ENCODE measurements at places on chromosomes 6 and 20. TPM values are rescaled to one million over a fixed set of nuclear protein-coding genes. Genes with fewer than 3 reads are reported as not detected.

GRCh38 chr6:33313105-33313708 lies 671 bp downstream of the TAPBP start:
- no peak for DNase-seq

PLAGL2 gene
- total RNA-seq = 7.6 TPM

DNA sequence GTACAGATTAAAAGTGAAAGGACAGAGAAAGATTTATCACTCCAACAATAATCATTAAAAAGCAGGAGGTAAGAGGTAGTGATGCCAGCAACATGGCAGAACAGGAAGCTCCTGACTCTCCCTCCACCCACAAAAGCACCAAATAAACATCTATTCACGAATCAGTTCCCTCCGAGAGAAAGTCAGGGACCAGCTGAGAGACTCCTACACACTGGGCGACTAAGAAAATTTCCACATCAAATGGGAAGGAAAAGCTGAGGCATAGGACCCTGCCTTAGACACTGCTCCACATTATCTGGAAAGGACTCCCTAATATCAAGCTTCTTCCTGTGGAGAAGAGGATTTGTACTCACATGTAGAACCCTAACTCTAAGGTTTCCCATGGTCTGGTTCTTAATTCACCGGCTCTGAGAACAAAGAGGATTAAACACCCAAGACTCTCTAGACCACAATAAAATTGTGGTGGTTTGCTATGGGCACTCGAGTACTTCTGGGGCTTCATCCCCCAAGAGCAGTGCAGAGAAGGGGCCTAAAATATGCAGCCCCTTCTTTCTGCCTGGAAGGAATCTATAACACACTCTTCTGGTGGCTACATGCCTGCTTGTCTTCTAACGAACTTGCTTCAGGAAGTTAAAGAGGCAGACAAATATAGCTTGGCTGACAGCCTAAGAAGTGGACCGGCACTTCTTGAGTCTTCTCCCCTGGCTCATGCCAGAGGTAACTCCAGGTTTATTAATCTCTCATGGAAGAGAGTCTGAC lies 29.4 kb upstream of the ASF1A start:
- DNase-seq = no peak

GRCh38 chr6:144268794-144269349 lies 16.3 kb upstream of the UTRN start:
- DNase-seq = no peak

DNA sequence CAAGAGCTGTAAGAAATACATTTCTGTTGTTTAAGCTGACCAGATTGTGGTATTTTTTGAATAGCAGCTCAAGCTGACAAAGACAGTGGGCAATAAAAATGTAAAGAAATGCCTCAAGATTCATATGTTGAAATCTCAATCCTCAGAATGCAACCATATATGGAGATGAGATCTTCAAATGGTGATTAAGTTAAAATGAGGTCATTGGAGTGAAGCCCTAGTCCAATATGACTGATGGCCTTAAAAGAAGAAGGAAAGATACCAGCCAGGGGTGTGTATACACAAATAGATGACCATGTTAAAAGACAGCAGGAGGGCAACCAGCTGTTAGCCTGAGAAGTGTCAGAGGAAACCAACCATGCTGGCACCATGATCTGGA lies 7.1 kb upstream of the DDO start:
- no peak for DNase-seq

Data from breast epithelium (tissue), 4 donors.